ENCODE measurements at places on chromosomes 6 and 20. TPM values are rescaled to one million over a fixed set of nuclear protein-coding genes. Genes with fewer than 3 reads are reported as not detected.

The KCNQ2 gene
- 17.3 TPM for polyA plus RNA-seq

DNA sequence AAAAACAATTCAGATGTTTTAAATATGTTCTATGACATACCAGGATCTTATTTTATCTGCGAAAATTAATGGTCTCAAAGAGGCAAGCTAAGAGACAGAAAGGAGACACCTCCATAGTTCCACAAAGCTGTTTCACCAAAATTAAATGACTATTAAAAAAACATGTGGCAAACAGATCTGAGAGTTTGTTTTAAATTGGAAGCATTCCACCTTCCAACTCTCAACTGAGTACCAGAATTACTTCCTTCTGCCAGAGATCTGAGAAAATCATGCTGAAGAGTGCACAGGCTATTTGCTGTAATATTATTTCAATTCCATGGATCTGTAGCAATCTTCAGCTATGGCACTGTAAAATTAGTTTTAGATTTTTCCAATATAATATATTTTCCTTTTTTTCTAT is 669.5 kb upstream of the MARCKS start:
- DNase-seq, result no peak

The CD24 gene
- polyA plus RNA-seq, result 148 TPM

GRCh38 chr6:92757925-92758324 is 661.4 kb downstream of the EPHA7 start:
- no peak for DNase-seq

DNA sequence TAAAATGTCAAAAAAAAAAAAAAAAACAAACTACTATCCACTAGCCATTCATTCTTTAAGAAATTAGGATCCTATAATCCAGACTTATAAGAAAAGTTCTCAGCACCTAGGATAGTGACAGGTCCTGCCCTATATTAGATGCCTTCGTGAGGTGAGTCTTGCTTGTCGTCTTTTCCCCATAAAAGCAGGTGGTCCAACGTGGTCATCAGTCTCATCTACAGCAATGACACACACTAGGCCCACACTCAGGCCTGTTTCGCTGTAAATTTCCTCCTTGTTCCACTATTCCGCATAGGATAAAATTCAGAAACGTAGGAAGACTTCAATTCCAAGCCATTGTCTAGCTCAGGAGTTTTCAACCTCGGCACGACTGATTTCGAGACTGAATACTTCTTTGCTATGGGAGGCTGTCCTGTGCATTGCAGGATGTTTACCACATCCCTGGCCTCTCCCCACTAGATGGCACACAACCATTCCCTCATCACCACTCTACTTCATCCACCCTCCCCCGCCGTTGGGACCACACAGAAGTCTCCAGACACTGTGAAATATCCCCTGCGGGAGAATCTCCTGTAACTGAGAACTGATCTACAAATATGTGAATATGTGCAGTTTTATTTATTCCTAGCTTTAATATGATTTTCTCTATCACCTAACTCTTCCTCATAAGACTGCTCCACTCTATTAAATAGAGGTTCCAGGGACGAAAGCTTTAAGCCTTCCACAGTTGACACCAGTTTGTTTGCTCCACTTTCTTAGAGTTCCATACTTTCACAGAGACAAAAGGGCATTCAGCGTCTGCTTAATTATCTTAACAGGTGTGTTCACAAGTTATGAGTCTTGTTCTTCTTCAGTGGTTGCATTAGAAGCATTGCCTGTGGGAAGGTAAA is 346.3 kb downstream of the BMP2 start:
- DNase-seq, result peak; percentile 61

The RGS19 gene
- polyA plus RNA-seq, result 12.9 TPM

- no peak for DNase-seq
These were observed 573.5 kb downstream of the COL12A1 start for GRCh38 chr6:74632196-74632875.

The WFDC10A gene
- polyA plus RNA-seq, result not detected

DNA sequence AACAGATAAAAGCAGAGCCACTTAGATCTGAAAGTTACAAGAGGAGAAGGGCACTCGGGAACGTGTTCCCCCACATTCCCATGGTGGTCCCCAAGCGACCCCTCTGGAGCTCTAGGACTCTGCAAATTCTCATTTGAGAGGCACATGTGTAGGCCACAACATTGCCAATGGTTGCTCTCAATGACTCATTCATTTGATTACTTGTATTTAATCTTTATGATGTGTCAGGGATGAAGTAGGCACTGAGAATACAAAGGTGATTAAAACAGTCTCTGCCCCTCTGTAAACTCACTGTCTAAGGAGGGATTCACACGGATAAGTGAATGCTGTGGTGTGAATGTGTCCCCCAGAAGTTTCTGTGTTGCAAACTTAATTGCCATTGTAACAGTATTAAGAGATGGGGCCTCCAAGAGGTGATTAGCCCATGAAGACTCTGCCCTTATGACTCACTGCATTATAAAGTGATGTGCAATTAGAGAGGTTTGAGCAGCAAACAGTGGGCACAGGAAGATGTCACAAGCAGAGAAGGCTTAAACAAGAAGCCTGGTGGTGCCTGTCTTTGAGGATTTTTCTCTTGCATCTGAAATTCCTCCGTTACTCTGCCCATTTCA is 34.0 kb upstream of the TRAM2 start:
- no peak for DNase-seq

GRCh38 chr20:10217721-10218410 is 764 bp upstream of the SNAP25 start:
- DNase-seq, result peak; percentile 99

- no peak for DNase-seq
These were observed at the start of gene MYLK4 for GRCh38 chr6:2750832-2751231. MYLK4 (minus strand) TSS chr6:2750922; CDS start chr6:2749294, 1,628 bp downstream.

The TP53TG5 gene
- polyA plus RNA-seq, result 3.5 TPM
